ENCODE measurements at places on chromosomes 13 and 19. TPM values are rescaled to one million over a fixed set of nuclear protein-coding genes. Genes with fewer than 3 reads are reported as not detected.

Gene UBE2L5
- not detected for total RNA-seq

Gene MAB21L1
- total RNA-seq, result not detected

Gene WDR87
- not detected for total RNA-seq

Gene OR7A5
- total RNA-seq, result not detected

Gene FUT2
- total RNA-seq, result 3.7 TPM

GRCh38 chr19:49497789-49498103 is 1.5 kb downstream of the RPS11 start:
- DNase-seq, result no peak

GRCh38 chr19:18697680-18698079 is 14.2 kb downstream of the CRTC1 start:
- DNase-seq, result no peak

DNA sequence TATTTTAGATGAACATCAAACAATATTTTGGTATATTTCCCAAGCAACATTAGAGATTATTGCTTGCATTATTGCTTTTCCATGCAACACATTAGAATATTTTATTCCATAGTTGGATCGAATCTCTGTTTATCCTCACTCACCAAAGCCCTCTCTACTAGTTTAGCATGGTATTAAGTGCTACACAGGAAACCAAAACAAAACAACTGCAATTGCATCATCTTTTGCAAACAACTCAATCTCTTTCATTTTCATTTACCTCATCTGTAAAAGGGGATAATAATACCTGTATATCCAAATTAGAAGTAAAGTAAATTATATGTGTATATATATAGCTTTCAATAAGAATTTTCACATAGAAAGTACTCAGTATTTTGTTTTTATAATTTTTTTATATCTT is 147.8 kb upstream of the PCDH9 start:
- no peak for DNase-seq

DNA sequence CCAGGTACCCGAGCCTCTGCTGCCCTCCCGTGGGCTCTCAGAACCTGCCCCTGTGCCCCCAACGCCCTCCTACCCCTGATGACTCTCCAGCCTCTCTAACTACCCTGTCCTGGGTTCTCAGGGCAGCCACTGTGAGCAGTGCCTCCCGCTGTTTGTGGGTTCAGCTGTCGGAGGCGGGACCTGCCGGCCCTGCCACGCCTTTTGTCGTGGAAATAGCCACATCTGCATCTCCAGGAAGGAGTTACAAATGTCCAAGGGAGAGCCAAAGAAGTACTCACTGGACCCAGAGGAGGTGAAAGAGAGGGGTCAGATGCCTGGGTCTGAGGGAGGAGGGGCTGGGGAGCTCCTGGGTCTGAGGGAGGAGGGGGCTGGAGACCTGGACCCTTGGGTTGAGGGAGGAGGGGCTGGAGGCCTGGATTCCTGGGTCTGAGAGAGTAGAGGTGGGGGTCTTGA is 20.0 kb downstream of the CNFN start:
- no peak for DNase-seq

- DNase-seq, result no peak
Measured at GRCh38 chr13:112117955-112118302, 51.0 kb downstream of the SOX1 start.

- no peak for DNase-seq
Measured at GRCh38 chr13:95644601-95645052, at the start of gene DZIP1. Gene DZIP1 (minus strand): TSS chr13:95644706. CDS start chr13:95642029, 2,677 bp downstream.

GRCh38 chr19:6739390-6739882 is at the start of gene TRIP10:
Gene TRIP10 (plus strand): TSS chr19:6739680. CDS start chr19:6739762, 82 bp downstream.
- peak; percentile 42 for DNase-seq

- no peak for DNase-seq
Measured at GRCh38 chr19:6457958-6458694, 1.5 kb downstream of the SLC25A23 start.

- DNase-seq, result no peak
Measured at GRCh38 chr13:111252446-111253364, 67.7 kb upstream of the TEX29 start.

DNA sequence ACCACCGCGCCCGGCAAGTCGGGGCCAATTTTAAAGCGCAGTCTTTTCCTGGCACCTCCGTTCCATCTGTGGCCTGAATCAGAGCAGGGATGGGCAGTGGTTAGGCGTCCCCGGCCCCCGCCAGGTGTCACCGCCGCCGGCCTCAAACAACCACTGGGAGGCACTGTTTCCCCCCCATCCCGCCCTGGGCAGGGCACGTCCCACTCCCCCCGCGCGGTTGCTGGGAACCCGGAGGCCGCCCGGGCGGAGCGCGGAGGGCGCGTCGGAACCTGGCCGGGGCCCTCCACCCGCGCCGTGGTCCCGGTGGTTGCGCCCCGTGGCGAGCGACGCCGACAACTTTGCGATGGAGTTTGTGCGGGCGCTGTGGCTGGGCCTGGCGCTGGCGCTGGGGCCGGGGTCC is at the start of gene GRIN3B:
Gene GRIN3B (plus strand): TSS at position 325 of the 400 bp plus-strand sequence. CDS start 19 bp downstream, at position 344.
- DNase-seq, result peak; percentile 79

DNA sequence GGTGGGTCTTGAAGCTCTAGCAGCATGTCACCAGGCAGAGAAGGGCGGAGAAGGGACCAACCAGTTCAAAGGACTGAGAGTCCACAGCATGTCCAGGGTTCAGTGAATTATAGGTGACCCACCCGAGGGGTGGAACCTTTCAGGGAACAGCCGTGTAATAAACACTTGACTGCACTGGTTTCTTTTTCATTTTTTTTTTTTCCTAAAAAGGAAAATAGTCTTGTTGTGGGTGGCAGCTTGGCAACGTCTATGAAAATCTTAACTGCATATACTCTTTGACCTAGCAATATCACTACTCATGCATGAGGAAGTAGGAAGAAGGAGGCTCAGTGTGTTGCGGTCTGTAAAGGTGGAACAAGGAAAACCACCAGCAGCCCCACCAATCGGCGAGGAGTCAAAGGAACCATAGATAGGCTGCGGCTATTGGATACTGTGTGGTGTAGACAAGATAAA is 13.0 kb upstream of the MYH14 start:
- no peak for DNase-seq

DNA sequence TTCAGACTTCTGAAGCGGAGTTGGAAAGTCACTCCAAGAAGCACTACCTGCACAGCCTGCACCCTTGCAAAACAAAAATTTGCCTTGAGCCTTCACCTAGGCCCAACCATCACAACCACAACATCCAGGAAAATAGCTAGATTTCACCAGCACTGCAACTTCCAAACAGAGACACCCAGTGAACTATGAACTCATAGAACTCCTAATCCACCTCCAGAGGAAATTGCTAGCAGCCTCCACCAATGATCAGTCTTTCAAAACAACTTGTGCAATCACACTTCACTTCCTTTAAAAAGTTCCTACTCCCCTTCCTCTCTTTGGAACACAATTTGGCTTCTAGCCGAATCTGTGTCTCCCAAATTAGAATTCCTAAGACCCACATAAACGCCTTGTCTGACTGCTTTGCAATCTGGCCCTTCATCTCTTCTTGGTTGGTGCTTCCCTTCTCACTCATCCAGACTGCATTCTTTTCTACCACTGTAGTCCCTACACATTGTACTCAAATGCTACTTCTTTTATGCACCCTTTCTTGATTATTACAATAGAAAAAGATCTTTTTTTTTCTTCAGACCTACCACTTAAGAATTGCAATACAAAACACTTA is 489.2 kb upstream of the ARGLU1 start:
- no peak for DNase-seq

- DNase-seq, result peak; percentile 48
Measured at GRCh38 chr19:11530432-11530831, 1.5 kb upstream of the ECSIT start.

DNA sequence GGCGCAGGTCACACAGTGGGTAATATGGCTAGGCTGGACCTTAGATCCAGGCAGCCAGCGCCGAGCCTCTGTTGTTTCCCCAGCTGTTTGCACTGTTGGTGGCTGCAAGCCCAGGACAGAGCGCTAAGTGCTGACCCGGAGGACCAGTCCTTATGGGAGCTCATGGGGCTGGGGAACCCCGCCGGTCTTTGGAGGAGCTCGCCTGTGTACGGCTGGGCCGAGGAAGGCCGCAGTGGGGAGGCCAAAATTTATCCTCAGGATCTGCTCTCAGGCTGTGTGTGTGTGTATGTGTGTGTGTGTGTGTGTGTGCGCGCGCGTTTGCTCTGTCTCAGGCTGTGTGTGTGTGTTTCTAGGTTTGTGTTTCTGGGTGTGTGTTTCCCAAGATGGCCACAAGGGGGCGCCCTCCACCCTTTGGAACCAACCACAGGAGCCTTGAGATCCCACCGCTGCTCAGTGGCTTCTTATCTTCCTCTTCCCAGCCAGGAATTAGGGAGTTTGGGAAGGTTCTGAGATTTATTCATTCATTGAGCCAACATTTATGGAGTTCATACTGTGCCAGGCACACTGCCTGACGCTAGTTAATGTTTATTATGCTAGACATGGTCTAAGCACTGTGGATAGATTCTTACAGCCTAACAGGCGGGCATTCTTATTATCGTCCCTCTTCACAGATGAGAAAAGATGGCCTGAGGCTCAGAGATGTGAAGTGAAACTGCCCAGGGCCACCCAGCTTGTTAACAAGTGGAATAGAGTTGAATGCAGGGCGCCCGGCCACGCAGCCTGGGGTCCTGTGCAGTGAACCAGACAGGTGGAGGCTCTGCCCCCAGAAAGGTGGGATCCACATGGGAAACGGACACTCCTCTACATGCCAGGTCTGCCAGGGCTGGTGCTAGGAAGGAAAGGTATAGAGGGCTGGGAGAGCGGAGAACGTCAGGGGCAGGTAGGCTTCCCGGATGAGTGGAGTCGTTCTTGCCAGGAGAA is 13.0 kb downstream of the PGLYRP1 start:
- no peak for DNase-seq

- DNase-seq, result no peak
Measured at GRCh38 chr19:15294561-15294990, 37.8 kb downstream of the BRD4 start.

DNA sequence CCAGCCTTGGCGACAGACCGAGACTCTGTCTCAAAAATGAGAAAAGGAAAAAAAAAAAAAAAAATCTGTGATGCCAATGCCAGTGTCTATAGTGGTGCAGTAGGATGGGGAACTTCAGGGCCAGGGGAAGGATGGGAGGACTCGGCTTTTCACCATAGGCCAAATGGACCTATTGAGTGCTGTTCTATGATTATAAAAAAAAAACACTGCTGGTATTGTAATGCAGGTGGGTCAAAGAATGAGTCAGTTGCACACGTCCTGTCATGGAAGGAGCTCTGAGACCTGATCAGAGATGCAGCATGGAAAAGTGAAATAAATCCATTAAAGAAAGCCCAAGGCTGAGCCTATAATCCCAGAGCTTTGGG is 7.0 kb downstream of the DNAJB1 start:
- no peak for DNase-seq

- peak; percentile 65 for DNase-seq
Measured at GRCh38 chr19:36041831-36042230, 9.2 kb upstream of the CLIP3 start.

GRCh38 chr19:45908956-45909355 is 5.6 kb downstream of the NANOS2 start:
- no peak for DNase-seq

DNA sequence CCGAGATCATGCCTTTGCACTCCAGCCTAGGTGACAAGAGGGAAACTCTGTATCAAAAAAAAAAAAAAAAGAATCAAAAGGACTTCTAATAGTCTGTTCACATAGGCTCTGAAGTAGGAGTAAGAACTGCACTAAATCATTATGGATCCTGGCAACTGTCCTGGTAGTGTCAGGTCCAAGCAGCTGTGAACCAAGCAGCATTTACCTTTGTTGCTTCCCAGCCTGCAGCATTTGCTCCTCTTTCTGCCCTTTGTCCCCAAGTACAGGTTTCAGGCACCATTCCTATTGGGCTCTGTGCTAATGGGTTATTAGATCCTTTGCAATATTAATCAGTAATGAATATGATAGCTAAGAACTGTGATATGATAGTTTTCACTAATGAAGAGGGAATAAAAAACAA is 77.4 kb upstream of the NBEA start:
- no peak for DNase-seq
